ENCODE measurements at places on chromosomes 3 and 15.

DNA sequence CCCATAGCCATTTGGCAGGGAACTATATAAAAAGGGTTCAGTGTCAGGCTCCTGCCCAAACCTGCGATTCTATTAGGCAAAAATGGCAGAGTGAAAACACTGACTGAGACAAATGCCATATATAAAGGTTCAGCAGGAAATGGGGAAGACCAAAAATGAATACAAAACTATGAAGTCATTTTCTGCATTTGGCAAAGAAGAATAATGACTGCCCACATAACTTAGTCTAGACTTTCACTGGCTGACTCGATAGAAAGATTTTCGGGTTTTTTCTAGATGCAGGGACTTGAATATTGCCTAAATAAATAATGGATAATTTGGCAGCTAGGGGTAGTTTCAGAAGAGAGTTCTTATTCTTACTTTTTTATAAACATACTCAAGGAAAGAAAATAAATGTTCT, 178.0 kb downstream of the TPRG1 start:
- DNase-seq: no peak

DNA sequence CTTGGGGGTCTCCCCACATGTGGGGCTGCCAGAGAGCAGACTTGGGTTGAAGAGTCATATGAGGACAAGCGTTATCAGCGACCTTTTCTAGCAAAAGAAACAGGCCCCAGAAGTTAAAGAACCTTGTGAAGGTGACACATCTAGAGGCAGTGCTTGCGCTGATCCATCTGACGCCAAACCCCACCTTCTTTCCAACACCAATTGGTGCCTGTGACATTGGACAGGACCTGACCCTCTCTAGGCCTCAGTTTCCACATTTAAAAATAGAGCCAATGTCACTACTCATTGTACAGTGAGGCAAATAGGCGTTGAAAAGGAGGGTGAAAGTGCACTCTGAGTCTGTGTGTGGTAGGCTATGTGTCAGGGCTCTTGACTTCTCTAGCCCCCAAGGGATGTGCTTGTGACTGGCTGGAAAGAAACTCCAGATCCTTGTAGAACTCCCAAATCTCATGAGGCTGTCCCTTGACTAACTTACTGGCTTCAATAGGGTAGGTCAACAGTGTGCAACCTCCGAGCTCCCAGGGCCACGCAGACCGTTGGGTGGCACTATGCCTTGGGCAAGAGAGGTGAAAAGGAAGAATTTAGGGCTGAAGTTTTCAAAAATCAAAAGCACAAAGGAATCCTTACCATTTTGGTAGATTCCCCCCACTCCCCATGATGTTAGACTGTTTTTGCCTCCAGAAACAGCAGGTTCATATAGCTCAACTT, 666 bp upstream of the FAM219B start:
- DNase-seq: no peak

DNA sequence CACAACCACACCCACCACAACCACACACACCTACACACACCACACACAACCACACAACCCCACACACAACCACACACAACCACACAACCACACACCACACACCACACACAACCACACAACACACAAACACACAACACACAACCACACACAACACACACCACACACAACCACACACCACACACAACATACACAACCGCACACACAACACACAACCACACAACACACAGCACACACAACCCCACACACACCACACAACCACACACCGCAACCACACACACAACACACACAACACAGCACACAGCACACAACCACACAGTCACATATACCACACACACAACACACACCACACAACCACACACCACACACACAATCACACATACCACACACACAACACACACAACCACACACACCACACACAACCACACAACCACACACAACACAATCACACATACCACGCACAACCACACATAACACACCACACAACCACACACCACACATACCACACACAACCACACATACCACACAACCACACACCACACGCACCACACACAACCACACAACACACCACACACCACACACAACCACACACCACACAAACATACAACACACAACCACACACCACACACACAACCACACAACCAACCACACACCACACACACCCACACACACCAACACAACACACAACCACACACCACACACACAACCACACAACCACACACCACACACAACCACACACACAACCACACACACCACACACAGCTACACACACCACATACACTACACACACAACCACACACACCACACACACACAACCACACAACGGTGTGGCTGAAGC, 23.7 kb downstream of the CPN2 start:
- DNase-seq: no peak

DNA sequence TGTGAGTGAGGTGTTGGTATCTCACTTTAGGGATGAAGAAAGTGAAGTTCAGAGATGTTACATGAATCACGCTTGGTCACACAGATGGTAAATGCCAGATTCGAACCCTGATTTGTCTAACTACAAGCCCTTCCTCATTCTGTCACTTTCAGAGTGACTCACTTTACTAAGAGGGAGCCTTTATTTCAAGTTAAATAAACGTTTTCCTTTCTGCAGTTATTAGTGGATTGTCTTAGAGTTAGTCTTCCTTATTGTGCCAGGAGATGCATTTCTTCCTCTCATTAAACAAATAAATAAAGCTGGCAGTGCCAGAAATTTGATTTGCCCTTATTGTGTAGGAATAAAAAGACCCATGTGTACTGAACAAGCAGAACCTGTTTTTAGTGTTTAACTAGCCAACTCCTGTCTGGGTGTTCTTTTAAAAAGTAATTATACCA, 162.5 kb downstream of the AKAP13 start:
- DNase-seq: no peak

- DNase-seq: no peak
These were observed 55.4 kb upstream of the PIAS1 start for GRCh38 chr15:67998599-67999133.

DNA sequence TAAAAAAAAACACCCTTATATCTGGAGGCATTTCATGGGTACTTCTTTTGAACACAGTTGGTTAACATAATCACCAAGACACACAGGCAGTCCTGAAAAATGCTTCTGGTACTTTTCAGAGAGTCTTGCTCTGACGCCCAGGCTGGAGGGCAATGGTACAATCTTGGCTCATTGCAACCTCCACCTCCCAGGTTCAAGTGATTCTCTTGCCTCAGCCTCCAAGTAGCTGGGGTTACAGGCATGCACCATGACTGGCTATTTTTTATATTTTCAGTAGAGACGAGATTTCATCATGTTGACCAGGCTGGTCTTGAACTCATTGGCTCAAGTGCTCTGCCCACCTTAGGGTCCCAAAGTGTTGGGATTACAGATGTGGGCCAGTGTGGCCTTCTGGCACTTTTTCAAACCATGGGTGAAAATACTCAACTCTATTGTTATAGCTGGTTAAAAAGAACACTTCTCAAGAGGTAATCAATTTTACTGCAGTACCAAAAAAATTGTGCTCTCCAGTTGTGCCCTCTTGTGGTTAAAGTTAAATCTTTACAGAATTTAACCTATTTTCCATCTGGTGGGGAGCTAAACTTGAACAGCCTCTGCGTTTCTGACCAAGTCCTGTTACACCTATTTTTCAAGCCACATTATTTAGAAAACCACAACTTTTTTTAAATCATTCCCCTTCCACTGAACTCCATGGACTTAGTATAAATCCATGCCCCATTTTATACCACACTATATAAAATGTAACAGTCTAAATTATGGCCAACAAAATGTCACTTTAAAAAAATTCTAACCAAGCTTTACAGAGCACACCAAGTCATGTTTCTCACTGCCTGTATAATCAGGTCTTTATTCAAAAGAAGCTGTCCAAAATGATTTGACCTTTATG, 1.2 kb upstream of the SNAPC5 start:
- no peak for DNase-seq

DNA sequence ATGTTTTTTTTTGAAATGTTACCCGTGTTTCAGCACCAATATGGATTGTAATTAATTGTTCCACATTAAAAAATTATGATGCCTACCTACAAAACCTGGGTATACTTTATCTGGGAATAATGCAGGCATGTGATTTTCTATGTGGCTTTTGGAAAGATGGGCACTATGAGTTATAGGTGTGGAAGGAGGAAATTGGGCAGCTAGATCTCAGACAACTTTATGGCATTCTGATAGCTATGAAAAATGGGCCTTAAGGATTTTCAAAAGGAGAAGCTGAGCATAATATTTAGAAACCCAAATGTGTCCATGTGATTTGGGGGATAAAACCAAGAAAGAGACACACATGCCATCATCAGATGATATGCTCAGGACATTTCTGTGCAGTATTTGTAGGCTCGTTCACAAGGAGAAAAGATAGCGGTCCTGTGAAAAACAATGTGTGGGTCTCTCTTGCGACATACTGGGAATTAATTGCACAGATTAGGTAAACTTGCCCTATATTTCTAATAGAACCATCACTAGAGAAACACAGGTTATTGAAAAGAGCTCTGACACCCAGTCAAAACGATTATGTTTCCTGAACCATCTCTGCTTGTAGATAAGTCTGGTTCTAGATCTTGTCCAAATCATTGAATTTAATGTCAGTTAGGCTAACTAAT, 35.3 kb downstream of the ARPP21 start:
- DNase-seq: no peak

DNA sequence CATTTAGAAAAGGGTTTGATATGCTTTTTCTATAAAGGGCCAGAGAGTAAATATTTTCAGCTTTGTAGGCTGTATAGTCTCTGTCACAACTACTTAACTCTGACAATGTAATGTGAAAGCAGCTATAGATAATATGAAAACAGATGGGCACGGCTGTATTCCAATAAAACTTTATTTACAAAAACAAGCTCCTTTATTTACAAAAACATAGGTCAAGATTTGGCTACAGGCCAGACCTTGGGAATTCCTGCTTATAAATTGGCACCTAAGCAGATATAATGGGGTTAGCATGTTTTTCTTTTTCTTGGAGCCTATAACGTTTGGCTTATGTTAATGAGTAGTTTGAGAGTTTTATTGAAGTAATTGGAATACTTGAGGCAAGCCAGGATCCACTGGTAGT, 119.4 kb upstream of the CGNL1 start:
- no peak for DNase-seq

DNA sequence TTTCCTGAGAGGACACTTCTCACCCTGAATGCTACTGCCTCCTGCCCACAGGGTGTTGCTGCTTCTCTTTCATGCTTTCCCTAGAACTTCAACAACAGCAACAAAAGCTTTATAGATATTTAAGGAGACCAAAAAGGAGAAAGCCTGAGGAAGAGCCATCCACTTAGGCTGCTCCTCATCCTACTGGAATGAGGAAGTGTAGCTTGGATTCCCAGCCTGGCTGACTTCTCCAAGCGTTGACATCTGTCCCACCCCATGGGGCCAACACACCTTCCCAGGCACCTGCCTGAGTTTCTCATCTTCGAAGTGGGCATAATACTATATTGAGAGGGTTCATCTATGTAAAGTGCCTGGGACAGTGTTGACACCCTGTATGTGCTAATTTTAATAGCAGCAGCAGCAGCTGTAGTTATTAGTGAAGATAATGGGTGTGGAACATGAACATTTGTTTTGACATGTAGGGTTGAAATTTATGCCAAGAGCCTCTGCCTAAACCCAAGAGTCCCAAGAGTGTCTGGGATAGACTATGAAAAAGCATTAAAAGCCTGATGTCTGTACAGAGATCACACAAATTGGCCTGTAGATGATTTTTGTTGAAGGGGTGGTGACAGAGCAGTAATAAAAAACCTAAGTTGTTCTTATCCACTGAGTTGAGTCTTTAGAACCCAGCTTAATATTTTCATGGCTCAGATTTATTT, 96.5 kb upstream of the PIAS1 start:
- no peak for DNase-seq

DNA sequence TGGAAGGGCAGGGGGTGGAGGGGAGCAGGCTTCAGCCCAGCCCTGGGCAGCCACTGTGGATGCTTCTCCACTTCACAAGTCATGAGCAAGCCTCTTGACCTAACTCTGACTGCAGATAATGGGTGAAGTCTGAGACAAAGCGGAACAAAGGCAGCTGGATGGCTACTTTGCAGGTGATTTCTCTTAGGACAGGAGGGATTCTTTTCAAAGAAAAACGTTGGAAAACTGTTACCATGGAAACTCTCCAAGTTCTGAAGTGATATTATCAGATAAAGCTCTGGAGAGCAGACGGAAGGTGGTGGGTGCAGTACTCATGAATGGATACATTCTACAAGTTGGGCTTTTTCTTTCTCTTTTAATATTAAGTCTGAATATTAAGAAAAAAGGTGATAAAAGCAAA, 254.2 kb upstream of the SLCO3A1 start:
- no peak for DNase-seq

GRCh38 chr3:131782751-131783150, 252.1 kb downstream of the CPNE4 start:
- DNase-seq: no peak

DNA sequence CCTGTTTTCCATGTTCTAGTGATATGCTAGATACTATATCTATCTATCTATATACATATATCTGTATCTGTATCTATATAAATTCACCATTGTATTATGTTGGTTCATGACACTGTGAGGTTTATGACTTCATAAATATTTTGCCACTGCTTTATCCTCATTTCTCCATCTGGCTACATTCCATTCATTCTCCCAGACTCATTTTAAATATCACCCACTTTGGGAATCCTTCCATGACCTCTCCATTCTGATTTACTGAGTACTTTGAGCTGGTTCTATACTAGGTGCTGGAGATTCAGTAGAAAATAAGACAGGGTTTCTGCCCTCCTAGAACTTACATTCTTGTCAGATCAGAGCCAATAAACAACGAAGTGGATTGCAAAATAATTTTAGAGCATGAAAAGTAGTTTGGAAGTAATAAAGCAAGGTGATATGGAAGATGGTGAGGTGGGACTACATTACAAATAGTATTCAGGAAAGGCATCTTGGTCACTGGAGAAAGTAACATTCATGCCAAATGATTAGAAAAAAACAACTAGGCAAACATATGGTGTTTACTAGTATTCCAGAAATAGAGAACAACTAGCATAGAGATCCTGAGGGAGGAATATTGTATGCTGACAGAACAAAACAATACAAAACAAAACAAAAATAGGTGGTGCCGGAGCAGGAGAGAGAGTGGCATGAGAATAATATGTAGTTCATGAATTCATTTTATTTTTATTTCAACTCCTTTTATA, 11.6 kb upstream of the PLSCR4 start:
- DNase-seq: no peak

DNA sequence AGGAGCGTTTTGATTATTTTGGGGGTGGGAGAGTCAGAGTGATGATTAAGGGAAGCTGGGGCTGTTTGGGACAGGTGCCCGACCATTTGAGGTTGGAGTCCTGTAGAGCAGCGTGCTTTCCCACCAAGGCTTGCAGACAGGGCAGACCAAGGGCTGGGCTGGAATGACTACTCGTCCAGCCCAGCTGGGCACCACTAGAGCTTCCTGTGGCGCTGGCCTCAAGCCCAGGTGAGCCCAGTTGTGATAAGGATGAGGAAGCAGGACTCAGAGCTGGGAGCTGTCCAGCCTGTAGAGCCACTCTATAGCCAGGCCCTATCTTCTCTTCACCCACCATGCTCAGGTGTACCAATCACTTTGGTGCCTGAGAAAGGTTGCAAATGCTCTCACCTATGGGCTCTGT, 75.8 kb upstream of the ACAN start:
- DNase-seq: no peak

- peak; percentile 54 for DNase-seq
These were observed 600 bp downstream of the FBXO45 start for GRCh38 chr3:196569003-196569516.

- no peak for DNase-seq
These were observed 229.8 kb upstream of the PLSCR5 start for GRCh38 chr3:146834917-146835316.

Data from ureter (tissue), 1 donor.